Adipocyte (in vitro differentiated cells): ENCODE measurements at places on chromosomes 2 and 18.
A peak's percentile ranks its signal among the peaks of the same experiment; 100 is the strongest.

DNA sequence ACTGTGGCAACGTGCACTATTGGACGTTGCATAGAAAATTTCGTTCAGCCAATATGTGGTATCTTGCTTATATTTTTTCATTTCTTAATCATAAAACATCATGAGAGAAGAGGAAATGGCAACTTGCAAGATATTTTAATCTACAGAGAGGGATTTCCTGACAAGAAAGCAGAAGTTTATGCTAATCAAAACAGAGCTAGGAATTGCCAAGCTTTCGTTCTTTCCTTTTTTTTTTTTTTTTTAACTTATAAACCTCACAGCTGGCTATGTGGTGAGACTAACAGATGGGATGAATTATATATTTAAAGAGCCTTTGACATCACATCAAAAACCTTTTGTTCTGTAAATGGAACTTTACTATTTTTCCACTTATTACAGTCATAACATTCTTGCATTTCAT lies 1136.9 kb upstream of the TMEFF2 start:
- peak; percentile 71 for DNase-seq

- peak; percentile 97 for DNase-seq
Observed at GRCh38 chr2:234981197-234982095, 29.6 kb downstream of the SH3BP4 start.

GRCh38 chr2:41903474-41904135 lies 144.2 kb upstream of the PKDCC start:
- peak; percentile 25 for DNase-seq

DNA sequence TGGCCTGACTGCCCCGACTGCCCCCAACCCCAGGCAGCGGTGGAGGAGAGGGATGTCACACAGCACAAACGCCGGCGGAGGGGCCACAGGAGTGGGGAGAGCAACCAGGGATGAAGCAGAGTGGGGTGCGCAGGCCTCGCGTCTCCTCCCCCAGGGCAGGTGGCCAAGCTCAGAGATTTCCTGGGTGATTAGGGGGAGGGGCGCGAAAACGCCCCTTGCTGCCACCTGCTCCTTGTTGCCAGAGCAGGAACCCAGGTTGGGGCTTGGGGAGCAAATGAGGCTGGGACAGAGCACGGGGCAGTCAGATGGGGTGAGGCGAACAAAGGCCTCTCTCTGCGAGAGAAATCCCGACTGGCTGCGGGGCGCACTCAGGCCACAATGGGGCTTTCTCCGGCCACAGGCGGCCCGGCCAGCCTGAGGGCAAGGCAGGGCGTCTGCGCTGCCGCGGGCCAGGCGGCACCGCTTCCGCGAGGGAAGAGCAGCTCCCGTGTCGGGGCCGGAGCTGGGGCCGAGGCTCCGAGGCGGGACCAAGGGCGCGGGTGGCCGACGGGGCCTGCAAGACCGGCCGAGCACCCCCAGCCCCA lies 11.5 kb downstream of the TEX44 start:
- no peak for DNase-seq

DNA sequence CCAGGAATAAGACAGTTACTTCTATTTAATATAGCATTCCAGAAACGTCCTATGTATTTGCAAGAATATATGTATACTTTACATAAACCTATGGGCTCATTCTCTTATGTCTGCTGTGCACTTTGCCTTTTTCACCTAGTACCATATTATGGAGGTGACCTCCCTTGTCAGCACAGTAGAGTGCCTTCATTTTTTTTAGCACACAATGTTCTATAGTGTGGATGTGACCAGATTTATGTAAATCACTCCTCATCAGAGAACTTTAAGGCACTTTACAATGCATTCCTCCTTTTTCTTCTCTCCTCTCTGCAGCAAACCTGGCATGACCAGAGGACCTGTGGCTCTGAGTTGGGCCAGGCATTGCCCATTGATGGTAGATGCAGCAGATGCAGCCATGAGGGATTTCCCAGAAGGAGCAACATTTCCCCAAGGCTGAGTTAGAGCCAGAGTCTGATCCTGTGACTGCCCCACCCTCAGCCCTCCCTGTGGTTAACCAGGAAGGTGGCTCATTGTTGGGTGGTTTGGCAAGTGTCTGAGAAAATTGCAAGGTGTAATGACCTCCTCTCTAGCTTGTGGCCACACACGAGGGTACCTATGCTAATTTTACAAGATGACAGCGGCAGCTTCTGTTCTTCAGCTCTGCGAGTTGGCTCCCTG lies 76.5 kb upstream of the DLX2 start:
- DNase-seq: no peak

DNA sequence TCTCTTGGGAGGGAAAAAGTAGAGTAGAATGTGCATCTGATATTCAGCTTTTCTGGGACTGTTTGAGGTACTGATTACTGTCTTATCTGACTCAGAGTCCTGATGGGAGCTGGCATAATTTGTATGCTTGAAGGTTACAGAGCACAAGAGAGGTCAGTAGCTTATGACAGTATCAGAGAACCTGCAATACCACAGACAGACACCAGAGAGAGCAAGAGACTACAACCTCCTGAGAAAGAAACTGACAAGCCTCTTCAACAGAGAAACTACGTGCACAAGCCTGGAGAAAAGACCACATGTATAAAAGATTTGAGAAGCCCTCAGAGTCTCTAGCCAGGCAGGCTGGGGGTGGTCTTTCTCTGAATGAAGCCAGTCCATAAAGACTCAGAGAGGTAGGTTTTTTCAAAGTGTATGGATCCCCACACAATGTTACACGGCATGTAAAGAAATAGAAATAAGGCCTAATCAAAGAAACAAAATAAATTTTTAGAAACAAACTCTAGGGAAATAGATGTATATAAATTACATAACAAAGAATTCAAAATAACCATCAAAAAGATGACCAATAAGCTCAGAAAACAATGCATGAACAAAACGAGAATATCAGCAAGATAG lies 568.3 kb downstream of the LRRTM4 start:
- DNase-seq: peak; percentile 9

- DNase-seq: no peak
Observed at GRCh38 chr2:25270061-25270460, 71.7 kb downstream of the DNMT3A start.

DNA sequence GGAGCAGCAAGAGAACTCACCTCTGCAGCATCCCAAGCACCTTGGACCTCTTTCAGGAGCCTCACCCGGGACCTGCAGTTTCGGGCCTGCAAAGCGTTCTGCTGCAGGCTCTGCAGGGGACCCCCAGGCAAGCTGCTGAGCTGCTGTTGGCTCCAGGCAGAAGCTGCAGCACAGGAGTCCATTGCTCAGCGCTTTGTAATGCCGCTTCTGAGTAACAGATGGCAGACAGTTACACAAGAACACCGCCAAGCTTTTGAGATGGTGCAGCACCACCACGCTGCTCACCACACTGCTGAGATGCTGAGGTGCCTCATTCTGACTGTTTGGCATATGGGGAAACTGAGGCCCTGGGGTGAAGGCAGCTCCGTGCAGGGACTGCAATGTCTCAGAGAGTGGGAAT lies 1.9 kb upstream of the GALNT14 start:
- DNase-seq: no peak

DNA sequence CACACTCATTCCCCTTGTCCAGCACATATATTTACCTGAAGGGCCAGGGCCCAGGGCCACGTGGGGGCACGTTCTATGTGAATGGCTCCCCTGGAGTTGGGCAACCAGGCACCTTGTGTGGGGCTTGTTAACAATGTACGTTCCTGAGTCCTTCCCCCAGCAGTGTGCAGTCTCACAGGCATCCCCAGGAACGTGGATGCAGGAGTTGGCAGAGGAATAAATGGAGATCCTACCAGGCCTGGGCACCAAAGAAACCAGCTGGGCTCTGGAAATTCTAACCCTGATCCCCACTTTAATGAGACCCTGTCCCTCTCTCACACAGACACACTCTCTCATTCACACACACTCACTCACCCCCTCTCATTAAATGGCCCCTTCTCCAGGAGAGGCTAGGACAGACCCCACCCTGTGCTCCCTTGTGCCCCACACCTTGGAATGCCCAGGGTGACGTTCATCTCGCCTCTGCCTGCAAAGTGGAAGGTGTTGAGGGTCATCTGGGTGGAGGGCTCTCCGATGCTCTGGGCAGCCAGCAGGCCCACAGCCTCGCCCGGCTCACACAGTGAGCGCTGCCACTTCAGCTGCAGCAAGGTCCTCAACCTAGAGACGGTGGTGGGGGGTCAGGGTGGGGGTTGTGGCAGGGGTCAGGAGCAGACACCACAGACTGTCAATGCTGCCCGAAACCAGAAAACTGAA lies 65.6 kb downstream of the POLR1A start:
- DNase-seq: no peak

GRCh38 chr2:133345638-133346037 lies 222.6 kb downstream of the NCKAP5 start:
- no peak for DNase-seq

- DNase-seq: no peak
Observed at GRCh38 chr2:75792146-75792545, 81.4 kb upstream of the GCFC2 start.

DNA sequence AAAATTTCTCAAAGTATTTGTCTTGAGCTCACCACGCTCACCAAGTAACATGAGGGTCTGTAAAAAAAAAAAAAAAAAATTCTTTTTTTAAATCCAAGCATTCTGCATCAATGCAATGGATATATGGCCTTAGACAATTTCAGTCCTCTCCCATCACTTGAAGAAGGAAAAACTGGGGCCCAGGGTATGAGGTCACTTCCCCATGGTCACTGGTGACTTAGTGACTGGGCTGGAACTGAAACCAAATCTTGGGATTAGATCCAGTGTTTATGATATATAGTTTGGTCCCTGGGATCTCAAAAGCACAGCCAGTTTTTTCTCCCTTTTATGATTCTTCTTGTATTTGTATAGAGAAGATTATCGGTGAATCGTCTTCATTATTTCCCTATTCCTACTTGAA lies 477.9 kb upstream of the TNP1 start:
- DNase-seq: no peak

DNA sequence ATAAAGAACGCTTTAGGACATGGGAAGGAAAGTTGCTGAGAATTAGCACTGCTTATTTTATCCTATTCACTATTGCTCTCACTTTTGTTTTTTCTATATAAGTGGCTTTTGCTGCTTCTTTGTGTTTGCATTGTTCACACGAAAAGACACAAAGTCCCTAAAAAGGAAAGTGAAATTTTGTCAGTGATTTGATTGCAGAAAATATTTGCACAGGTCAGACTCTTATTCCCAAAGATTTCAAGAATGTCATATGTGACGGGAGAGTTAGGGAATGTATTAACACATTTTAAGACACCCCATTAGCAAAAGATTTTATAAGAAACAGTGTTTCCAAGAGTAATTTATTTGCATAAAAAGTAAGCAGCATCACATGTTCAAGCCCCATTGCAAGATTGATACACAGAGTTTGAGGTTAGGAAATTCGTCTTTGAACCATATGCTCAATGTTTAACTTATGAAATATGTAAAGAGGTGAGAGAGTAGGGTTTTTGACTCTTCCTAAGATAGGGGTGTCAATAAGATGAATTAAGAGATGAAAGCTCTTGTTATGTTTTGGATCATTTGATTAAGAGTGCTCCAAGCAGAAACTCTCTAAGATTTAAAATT lies 57.0 kb downstream of the CCDC102B start:
- no peak for DNase-seq

GRCh38 chr18:10142496-10143160 lies 228.8 kb downstream of the VAPA start:
- DNase-seq: peak; percentile 40

GRCh38 chr2:192471982-192472381 lies 277.2 kb upstream of the TMEFF2 start:
- DNase-seq: peak; percentile 2

DNA sequence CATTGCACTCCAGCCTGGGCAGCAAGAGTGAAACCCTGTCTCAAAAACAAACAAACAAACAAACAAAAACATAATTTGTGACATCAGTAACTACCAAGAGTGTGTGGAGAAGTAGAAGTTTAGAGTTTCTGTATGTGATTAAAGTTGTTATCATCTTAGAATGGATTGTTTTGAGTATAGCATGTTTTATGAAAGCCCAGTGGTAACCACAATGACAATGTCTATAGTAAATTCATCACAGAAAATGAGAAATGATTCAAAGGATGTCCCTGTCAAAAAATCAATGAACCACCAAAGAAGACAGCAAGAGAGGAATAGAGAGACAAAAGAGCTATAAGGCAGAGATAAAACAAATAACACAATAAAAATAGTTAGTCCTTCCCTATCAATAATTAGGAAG lies 1299.2 kb downstream of the CNTNAP5 start:
- DNase-seq: no peak

DNA sequence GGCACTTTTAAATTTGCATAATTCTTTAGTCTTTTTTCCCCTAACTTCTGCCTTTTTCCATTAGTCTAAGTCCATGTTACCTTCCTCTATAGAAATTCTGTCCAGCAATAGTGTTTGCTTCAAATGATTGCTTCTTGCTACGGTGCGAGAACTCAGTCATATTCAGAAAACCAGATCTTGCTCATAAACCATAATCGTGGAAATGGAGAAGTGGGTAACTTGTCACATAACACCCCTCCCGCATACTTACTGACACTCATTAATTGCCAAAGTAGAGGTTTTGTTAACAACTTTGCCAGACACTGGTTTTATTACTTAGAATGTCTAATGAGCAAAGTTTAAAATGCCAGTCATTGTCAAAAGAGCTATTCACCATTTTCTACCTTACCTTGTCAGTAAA lies 94.3 kb upstream of the TWSG1 start:
- no peak for DNase-seq
